ENCODE measurements at places on chromosomes 1 and 21.

DNA sequence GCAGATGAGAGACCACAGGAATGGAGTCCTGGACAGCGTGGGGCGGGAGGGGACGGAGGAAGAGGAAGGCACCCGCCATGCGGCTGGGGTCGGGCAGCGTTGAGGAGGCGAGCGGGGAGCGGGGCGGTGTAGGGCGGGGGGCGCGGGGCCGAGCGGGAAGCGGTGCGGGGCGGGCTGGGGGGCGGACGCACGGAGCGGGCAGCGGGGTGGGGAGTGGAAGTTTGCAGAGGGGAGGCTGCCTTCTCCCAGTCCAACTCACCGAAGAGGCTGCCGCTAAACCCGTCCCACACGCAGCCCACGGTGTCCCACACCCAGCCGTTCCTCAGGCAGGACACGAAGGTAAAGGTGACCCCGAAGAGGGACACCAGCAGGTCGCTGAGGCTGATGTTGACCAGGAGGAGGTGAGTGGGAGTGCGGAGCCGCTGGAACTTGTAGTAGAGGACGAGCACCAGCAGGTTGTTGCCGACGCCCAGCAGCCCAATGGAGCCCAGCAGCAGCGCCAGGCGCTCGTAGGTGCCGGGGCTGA lies 483 bp downstream of the CHML start:
- DNase-seq = no peak

DNA sequence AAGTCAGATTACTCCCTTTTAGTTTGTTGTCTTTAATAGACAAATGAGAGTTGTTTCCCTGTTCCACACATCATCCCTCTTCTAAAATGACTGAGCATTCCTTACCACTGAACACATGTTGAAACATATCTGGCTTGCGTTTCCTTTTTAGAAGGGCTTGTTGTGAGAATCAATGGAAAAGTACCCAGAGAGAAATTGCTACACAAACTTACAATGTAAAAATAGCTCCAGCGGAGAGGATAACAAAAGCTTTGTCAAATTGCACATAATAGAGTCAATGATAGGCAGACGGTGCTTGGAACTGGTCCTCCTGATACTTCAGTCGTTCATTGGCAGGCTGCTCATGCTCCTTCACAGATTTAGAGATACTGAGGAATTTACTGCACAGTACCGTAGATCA lies 123.9 kb downstream of the CYYR1 start:
- peak; percentile 17 for DNase-seq

DNA sequence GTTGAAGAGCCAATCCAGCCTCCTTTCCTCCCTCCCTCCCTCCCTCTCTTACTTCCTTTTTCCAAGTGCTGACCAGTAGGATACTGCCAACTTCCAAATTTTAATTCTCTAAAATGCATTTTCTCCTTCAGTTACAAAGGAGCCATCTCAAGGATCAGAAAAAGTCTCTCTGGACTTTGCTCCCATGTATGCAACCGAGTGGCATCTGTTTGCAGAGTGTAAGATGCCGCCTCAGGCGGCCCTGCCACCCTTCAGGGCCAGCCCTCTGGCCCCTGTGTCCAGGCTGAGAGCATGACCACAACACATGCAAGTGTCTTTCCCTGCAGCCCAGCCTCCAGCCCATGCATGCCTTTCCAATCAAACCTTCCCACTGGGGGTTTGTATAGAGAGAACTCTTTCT lies 205.3 kb upstream of the RAB4A start:
- DNase-seq = no peak

- no peak for DNase-seq
Measured at GRCh38 chr1:206787891-206788290, 15.6 kb upstream of the IL10 start.

GRCh38 chr1:245776139-245776538 lies 621.4 kb downstream of the KIF26B start:
- no peak for DNase-seq

- no peak for DNase-seq
Measured at GRCh38 chr1:68363339-68363738, 86.4 kb downstream of the RPE65 start.

DNA sequence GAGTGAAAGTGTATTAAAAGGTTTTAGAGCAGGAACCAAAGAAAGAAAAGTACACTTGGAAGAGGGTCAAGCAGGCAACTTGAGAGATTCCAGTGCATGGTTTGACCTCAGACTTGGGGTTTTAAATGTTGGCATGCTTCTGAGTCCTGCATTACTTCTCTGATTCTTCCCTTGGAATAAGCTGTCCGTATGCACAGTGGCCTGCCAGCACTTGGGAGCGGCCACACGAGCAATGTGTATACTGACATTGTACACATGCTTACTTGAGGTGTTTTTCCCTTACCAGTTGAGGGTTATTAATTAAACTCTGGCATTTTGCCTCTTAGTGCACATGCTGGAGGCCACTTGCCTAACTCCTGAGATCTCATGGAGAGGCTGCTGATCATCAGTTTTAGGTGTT lies 786.6 kb upstream of the RGS18 start:
- peak; percentile 37 for DNase-seq

- no peak for DNase-seq
Measured at GRCh38 chr21:44763451-44764318, 37.9 kb downstream of the UBE2G2 start.

GRCh38 chr1:204289280-204289679 lies 70.4 kb downstream of the PLEKHA6 start:
- peak; percentile 56 for DNase-seq

DNA sequence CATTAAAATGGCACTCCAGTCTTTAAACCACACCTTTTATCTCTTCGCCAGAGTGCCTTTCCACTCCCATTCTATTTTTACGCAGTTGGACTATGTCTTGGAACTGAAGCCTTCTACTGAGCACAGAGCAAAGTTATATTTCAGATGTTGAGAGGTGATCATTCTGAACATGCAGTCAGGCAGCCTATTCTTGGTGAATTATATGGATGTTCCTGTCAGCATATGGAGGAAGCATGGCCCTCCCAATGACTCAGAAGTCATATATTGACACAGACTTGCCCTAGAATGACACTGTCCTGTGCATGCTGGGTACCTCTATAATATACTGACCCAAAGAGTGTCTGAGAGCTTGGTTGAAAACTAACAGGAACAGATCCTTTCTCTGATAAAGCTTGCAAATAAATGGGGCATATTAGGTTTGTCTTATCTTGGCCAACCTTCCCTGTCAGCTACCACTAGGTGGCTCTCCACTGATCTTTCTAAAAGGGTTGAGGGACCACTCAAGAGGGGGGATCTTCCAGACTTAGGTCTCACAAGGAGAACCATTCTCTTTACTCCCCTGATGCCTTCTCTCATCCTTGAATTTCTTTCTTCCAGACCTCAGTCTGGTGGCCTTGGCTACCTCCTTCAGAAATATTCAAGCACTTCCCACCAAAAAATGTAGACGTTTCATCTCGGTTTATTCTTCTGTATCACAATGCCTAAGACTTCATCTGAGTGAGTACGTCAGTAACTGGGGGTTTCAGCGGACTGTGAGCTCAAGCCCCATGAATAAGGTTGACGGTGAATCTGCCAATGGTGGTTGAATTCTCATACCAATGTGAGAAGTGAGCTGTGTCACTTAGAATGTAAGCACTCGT lies 11.8 kb upstream of the ALG14 start:
- DNase-seq = no peak

GRCh38 chr1:63101336-63101735 lies 221.0 kb upstream of the FOXD3 start:
- no peak for DNase-seq

DNA sequence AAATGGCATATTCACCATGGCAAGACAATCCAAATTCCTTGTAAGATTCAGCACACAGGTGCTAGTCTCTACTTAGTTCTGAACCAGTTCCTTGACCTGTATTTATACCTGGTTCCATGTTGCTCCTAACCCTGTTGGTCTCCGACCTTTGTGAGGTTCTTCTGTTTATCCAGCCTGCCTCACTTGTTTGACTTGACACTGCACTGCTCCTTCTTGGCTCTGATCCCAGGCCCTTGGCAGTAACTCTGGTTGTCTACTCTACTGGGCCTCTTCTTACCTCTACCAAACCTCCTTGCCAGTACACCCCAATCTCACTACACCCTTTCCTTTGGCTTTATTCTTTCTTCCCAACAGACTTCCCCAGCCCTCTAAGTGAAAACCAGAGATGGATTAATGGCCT lies 419.4 kb upstream of the USP24 start:
- no peak for DNase-seq

GRCh38 chr1:201573030-201573429 lies 34.1 kb downstream of the NAV1 start:
- no peak for DNase-seq

- no peak for DNase-seq
Measured at GRCh38 chr1:233246965-233247364, 48.6 kb downstream of the PCNX2 start.

- DNase-seq = peak; percentile 64
Measured at GRCh38 chr1:201597551-201598230, 58.8 kb downstream of the NAV1 start.

DNA sequence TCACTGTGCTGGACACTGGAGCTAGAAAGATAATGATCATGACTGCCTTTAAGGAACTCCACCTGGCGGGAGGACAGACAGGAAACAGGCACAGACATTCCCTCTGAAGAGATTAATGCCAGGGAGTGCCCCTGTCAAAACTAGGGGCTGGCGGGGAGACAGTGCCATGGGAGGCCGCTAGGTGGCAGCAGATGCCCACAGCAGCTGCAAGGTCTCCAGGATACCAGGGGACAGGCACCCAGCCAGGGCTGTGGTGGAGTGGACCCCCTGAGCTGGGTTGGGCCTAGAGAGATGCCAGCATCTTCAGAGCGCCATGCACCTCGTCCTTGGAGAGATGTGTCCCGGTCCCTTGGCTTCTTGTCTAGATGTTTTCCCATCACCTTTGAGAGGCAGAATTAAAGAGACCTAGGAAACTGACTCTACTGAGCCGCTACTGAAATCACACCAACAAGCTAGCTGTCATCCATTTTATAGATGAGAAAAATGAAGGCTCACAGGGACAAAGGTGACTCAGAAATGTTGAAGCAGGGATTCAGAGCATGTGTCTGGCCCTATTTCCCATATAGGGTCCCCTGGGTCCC lies 3.6 kb downstream of the REN start:
- peak; percentile 88 for DNase-seq

- DNase-seq = peak; percentile 62
Measured at GRCh38 chr1:215569986-215570824, 3.1 kb downstream of the KCTD3 start.

GRCh38 chr1:119869995-119870394 lies 26.3 kb downstream of the ADAM30 start:
- DNase-seq = no peak

Data from stomach (tissue), 19 donors.